Stimulated activated CD8-positive, alpha-beta memory T cell treated with anti-CD3 and anti-CD28 coated beads, Interleukin-15, amount 100 ng/mL, for 24 hours (primary cell): ENCODE measurements at places on chromosomes 6 and 20.

GRCh38 chr6:35492974-35493284, 4.0 kb downstream of the TEAD3 start:
- DNase-seq: no peak

DNA sequence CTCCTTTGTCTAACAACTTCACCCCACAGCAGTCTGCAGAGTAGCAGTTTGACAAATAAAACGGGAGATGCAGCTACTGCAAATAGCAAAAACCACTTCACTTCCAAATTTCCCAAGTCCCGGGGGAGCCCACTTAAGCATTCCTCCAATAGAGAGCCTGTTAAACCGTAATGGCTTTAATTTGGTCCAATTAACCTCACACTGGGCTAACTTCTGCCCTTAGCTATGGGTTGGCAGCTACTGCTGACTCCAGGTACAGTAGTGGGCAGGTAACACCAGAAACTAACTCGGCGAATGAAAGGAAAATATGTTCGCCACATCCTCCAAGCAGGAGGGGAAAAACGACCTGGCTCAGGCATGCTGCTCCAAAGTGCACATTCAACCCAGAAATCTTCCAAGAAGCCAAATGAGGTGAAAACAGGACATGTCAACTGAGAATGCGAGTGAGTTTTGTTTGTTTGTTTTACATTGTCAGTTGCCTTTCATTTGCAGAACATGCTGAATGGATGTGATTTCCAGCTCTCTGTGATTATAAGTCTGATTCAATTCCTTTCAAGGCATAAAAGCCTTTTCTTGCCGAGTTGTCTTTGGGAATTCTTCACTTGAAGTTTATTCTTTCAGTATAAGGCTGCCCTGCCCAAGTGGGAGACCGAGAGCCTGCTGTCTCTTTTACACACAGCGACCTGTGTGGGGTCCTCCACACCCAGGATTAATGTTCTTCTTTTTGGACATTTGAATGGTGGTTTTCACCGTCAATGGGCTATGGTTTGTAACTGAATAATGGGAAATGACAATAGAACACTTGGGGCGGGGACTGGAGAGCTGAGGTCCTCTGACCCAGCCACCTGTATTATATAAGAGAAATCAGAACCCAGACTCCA, 117.3 kb upstream of the ARMC2 start:
- no peak for DNase-seq

GRCh38 chr6:55778705-55779104, 96.7 kb downstream of the BMP5 start:
- no peak for DNase-seq

DNA sequence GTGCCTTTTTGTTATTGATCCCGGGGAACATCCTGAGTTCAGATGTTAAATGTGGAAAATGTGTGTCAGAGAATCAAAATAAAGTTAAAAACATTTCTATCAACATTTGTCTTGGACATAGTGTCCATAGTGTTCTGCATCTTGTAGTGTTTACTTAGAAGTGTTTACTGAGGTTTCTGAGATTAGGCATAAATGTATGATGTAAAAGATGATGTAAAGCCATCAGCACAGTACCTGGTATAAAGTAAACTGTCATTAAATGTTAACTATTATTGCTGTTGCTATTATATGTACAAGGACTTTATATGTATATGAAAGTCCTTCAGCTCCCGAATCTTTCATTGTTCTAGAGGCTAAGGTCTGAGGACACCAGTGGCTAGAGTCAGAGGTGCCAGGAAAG, 28.2 kb upstream of the VEGFA start:
- no peak for DNase-seq

DNA sequence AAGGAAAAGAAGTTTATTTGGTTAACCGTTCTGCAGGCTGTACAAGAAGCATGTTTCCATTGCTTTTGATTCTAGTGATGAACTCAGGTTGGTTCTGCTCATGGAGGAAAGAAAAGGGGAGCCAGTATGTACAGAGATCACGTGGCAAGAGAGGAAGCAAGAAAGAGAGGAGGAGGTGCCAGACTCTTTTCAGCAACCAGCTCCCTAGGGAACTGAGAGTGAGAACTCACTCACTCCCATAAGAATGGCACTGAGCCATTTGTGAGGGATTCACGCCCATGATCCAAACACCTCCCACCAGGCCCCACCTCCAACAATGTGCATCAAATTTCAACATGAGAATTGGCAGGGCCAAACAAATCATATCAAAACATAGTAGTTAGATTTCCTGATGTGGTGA, 649.1 kb downstream of the EPM2A start:
- DNase-seq: no peak

DNA sequence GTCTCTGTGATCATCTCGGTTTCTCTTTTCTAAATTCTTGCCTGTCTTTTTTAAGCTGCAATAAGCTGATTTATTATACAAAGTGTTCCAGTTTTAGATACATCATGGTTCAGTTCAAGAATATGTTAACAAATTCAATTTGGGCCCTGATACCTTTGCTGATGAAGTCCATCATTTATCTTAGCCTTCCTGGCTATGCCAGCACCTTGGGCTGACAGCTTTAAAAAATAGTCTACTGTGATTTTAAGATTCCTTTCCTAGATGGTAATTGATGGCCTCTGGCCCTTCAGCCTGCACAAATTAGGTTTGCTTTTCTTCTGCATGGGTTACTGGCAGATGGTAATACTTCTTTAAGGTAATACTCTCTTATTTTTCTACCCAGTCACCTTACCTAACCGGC, 7.1 kb upstream of the TMEM217 start:
- DNase-seq: no peak

GRCh38 chr6:3616565-3617176, 134.8 kb downstream of the PXDC1 start:
- no peak for DNase-seq

GRCh38 chr20:49995586-49995985, 12.8 kb downstream of the SNAI1 start:
- no peak for DNase-seq

- no peak for DNase-seq
Observed at GRCh38 chr6:135229996-135230395, 48.9 kb downstream of the MYB start.

DNA sequence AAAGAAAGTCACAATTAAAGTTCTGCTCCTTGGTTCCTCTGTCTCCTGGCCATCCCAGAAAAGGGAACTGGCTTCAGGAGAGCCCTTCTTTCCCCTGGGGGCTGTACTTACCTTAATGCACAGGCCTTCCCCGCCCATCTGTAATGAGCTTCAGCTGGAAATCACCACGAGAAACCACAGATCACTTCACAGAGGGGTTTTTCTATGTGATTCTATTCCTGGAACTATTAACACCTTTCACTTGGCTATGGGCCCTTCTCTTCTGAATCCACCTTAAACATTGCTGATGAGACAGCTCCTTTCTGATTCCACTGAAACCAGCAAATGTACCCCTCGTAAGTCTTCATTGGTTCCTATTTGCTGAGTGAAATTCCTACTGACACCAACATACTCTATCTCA, 80.7 kb downstream of the FOXF2 start:
- no peak for DNase-seq

DNA sequence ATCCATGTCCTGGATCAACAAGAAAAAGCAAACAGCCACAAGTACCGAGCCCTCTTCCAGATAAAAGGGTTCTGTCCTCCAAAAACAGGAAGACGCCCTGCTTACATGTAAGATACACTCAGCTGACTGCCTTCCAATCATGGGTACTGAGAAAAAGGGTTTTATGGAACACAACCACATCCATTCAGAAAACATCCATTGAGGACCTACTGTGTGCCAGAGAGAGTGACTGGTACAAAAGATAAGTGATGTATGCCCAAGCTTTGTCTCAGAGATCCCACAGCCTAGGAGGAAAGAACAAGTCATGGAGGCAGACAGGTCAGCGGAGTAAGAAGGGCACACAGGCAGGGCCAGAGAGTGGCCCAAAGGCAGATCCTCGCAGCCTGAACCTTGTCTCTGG, 94.8 kb upstream of the SSTR4 start:
- no peak for DNase-seq

DNA sequence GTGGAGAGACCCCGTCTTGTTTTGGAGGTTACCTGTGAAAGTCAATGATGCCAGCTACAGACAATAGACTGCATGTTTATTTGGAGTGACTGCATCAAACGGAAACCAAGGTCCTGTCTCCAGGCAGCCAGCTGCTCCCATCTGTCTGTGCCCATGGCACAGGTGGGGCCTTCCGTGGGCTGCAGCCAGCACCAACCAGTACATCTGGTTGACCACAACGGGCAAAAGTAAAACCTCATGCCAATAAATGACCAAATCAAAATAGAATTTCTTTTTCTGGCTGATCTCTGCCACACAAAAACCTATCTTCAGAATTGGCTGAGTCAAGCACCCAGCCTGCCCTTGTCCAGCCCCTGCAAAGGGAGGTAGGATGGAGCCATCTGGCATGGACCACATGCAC, 33.5 kb downstream of the DLL1 start:
- no peak for DNase-seq

DNA sequence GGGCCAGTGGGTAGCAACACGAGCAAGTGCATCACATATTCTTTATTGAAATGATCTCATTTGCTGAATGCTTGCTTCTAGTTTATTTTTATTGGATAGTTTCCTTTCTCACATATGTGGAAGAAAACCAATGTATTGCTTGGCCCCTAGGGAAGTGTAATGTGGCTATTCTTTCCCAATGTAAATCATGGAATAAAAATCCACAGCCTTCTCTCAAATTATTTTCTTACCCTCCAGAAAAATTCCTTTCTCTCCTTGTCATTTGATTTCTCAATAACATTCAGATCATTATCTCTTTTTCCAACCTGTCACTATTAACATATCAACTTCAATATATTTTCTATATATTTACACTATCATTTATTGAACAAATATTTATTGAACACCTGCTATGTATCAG, 51.9 kb upstream of the PTPRK start:
- no peak for DNase-seq

DNA sequence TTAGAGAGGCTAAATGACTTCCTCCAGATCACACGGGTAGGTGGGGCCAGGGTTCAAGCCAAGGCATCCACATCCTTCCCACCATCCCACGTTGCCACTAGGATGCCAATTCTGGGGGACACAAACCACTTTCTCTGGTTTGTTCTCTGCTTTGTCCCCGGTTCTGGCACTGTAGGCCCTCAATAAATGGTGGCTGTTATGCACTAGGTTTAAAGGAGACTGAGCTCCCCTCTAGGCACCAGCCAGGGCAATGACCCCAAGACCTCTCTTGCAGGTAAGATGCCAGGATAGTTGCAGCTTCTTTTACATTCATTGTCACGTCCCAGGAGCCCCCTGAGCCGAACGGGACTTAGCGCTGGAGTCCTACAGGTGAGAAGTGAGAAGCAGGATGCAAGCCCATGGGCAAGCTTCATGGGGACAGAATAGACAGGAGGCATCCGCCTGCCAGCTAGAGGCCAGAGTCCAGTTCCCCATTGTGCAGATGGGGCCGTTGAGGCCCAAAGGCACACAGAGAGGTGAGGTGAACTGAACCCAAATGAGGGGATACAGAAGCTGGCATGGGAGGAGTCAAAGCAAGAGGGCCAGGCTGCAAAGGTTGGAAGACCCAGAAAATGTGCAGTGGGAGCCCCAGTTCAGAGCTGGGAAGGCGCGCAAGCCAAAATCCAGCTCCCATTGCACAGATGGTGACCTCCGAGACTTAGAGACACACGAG, 677 bp downstream of the PXMP4 start:
- DNase-seq: no peak

DNA sequence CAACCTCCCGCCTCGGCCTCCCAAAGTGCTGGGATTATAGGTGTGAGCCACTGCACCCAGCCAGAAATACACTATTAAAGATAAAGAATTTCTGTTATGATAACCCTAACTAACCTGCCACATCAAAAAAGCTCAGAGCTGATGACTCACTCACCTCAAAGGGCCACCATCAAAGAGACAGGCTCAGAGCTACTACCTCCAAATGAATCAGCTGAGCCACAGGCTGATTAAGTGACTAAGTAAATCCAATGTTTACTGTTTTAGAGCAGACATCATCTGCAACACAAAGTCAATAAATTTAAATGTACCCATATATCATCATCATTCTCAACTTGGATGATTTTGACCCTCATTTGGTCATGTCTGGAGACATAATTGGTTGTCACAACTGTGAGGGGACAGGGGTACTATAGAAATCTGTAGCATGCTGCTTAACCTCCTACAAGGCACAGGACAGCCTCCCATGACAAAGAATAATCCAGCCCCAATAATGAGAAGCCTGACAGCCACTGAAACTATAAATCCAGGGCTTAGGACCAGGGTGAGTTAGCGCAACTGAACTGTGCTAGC, 106.5 kb downstream of the ATP9A start:
- no peak for DNase-seq

GRCh38 chr20:23928788-23929187, 49.2 kb upstream of the CST5 start:
- no peak for DNase-seq

GRCh38 chr6:79672631-79673111, 41.5 kb downstream of the SH3BGRL2 start:
- DNase-seq: no peak

- no peak for DNase-seq
Observed at GRCh38 chr20:63318391-63319163, 25.6 kb downstream of the COL20A1 start.

- DNase-seq: no peak
Observed at GRCh38 chr6:132011582-132011981, 60.4 kb upstream of the CCN2 start.

DNA sequence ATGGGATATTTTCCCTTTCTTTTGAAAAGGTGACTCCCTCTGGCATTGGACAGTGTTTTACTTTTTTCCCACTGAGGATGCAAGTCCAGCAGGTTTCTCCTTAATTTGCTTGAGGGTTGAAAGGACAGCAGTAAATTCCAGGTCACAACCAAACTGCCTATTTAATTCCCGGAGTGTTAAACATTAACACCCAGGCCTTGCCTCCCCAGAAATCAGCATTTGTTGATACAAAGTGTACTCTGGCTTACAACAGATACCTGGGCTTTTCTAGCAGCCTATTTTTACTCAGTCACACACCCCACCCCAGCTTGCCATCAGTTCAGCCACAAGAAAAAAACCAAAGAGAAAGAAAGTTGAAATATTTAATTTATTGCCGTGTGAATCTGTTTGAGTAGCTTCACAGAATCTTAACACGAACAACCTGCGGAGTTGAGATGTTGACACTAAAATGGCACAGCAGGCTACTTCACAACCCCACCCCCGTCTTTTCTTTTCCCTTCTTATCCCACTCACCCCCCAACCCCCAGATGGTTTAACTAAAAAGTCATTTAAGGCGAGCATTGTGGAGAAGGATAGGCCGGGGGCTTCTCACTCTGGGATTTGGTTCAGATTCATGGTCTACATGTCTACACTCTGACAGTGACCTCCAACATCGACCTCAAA, 45.7 kb downstream of the MYLIP start:
- DNase-seq: no peak

DNA sequence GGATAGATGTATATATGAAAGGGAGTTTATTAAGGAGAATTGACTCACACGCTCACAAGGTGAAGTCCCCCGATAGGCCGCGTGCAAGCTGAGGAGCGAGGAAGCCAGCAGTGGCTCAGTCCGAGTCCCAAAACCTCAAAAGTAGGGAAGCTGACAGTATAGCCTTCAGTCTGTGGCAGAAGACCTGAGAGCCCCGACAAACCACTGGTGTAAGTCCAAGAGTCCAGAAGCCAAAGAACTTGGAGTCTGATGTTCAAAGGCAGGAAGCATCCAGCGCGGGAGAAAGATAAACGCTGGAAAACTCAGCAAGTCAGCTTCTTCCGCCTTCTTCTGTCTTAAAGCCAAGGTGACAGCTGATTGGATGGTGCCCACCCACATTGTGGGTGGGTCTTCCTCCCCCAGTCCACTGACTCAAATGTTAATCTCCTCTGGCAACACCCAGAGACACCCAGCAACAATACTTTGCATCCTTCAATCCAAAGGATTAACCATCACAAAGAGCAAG, 102.6 kb upstream of the GJE1 start:
- DNase-seq: no peak
